ENCODE measurements at places on chromosomes 2 and 18. TPM values are rescaled to one million over a fixed set of nuclear protein-coding genes. Genes with fewer than 3 reads are reported as not detected.

The EIF2AK2 gene
- 26.5 TPM for total RNA-seq

The FSHR gene
- 0.21 TPM for total RNA-seq

DNA sequence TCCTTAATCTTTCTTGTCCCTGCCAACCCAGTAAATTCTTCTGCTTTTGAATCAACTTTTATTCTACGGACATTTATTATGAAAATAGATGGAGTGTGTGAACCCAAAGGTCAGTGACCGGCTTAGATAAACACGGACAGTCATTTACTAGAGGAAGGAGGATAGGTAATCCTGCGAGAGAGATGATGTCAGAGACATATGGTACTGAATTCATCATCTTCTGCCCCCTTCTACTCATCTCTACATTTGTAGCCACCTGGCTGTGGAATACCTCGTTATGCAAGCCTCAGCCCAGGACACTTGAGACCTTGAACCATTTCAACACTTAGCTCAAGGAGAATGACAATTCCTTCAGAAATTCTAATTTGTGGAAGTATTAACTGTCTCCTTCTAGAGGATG is 443.6 kb downstream of the TDRD15 start:
- no peak overlapping the region for H3K27ac ChIP-seq
- no peaks in the 10 kb centered on the region for H3K4me1 ChIP-seq
- DNase-seq: no peak
- H3K27me3 ChIP-seq: no peaks in the 10 kb centered on the region
- H3K36me3 ChIP-seq: no peaks in the 10 kb centered on the region
- H3K4me3 ChIP-seq: no peak overlapping the region

DNA sequence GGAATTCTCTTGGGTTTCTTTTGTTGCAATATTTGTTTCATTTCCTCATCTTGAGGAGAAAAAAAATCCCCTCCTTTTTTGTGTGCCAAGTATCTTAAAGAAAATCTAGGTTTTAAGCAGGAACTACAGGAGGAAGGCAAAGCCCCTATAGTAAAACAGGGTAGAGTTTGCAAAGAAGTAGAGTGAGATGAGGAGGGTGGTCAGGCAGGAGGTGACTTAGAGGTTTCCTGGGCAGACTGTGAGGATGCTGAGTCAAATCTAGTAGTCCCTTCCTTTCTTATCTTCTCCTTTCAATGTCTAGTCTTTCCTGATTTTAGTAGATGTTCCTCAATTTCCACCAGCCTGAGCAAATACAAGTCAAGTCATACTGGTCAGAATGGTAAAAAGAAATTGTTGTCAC is 222.5 kb downstream of the PMAIP1 start:
- H3K4me1 ChIP-seq: no peaks in the 10 kb centered on the region
- H3K36me3 ChIP-seq: no peaks in the 10 kb centered on the region
- no peak overlapping the region for H3K4me3 ChIP-seq
- no peak for DNase-seq
- H3K27me3 ChIP-seq: no peaks in the 10 kb centered on the region

The STPG4 gene
- not detected for total RNA-seq

The RTN4 gene
- 134 TPM for total RNA-seq

- no peak overlapping the region for H3K4me3 ChIP-seq
- H3K36me3 ChIP-seq: no peaks in the 10 kb centered on the region
- peaks cover 3% of the 10 kb centered on the region for H3K4me1 ChIP-seq
These were observed 42.2 kb downstream of the KANSL1L start for GRCh38 chr2:210128961-210129360.

- H3K27ac ChIP-seq: no peak overlapping the region
- DNase-seq: no peak
- H3K36me3 ChIP-seq: no peaks in the 10 kb centered on the region
- H3K4me1 ChIP-seq: no peaks in the 10 kb centered on the region
- H3K4me3 ChIP-seq: no peak overlapping the region
These were observed 666.5 kb downstream of the DCDC2C start for GRCh38 chr2:4369826-4370419.

The KIF3C gene
- 4.1 TPM for total RNA-seq

The RAX gene
- not detected for total RNA-seq

The FBXO48 gene
- total RNA-seq: 0.98 TPM

The GNAL gene
- total RNA-seq: 1.8 TPM

DNA sequence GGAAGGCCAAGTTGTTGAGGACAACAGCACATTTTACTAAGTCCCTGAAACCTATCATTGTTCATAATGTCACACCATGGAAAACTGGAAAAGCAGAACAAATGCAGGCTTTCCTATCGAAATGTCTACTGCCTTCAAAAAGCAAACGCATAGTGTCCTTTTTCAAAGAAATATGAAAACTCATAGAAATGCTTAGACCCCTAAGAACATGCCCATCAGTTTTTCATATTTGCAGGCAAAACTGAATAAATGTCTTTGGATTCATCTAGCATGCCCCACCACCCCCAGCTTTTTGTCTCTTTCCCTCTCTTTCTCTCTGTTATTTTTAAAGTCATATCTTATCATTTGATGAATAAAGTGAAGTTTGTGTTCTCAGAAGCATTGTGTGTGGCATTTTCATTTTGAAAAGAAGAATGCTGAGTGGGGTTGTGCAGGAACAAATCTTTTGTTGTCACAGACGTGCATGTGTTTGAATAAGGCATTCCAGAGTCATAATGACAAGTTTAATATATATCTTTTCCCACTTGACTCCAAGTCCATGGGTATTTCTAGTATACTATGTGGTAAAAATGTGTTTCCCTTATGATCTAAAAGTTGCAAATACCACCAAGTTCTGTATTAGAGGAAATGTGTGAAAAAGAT is 2180.0 kb upstream of the PIK3C3 start:
- no peak for DNase-seq
- H3K27ac ChIP-seq: no peak overlapping the region
- no peak overlapping the region for H3K4me3 ChIP-seq
- no peaks in the 10 kb centered on the region for H3K36me3 ChIP-seq
- no peaks in the 10 kb centered on the region for H3K27me3 ChIP-seq
- no peaks in the 10 kb centered on the region for H3K4me1 ChIP-seq

- H3K36me3 ChIP-seq: no peaks in the 10 kb centered on the region
- no peak overlapping the region for H3K27ac ChIP-seq
- peaks cover 4% of the 10 kb centered on the region for H3K27me3 ChIP-seq
- H3K4me3 ChIP-seq: no peak overlapping the region
These were observed 232.5 kb downstream of the MYT1L start for GRCh38 chr2:2098458-2099167.

The ASPRV1 gene
- total RNA-seq: 0.57 TPM

The OXER1 gene
- total RNA-seq: 0.30 TPM

GRCh38 chr2:221524158-221524557 is 47.9 kb downstream of the EPHA4 start:
- no peak for DNase-seq
- no peak overlapping the region for H3K27ac ChIP-seq
- H3K36me3 ChIP-seq: no peaks in the 10 kb centered on the region
- H3K4me3 ChIP-seq: no peak overlapping the region
- no peaks in the 10 kb centered on the region for H3K27me3 ChIP-seq

- H3K36me3 ChIP-seq: no peaks in the 10 kb centered on the region
- DNase-seq: no peak
- no peak overlapping the region for H3K4me3 ChIP-seq
- H3K27me3 ChIP-seq: no peaks in the 10 kb centered on the region
These were observed 599.9 kb downstream of the TMEM182 start for GRCh38 chr2:103361712-103362111.

The RHOB gene
- 167 TPM for total RNA-seq

The CHST9 gene
- 3.3 TPM for total RNA-seq

The ALPP gene
- total RNA-seq: not detected

DNA sequence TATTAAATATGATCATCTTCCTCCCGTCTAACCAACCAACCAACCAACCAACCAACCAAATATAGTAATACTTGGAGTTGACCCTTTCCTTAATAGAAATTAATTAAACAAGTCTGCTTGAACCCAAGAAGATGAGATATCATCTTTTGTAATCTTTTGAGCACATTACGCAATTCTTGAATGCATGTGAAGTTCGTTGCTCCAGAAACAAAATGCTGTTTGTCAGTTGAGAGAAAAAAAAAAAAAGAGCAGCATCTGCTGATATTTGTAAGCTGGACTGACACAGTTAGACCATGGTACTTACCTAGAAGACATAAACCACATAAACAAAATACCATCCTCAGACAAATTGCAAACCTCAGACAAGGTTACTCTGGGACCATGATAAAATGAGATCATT is 9.2 kb upstream of the SERPINB2 start:
- H3K4me1 ChIP-seq: no peaks in the 10 kb centered on the region
- DNase-seq: no peak
- H3K4me3 ChIP-seq: no peak overlapping the region
- no peaks in the 10 kb centered on the region for H3K36me3 ChIP-seq
- no peaks in the 10 kb centered on the region for H3K27me3 ChIP-seq
- H3K27ac ChIP-seq: no peak overlapping the region

DNA sequence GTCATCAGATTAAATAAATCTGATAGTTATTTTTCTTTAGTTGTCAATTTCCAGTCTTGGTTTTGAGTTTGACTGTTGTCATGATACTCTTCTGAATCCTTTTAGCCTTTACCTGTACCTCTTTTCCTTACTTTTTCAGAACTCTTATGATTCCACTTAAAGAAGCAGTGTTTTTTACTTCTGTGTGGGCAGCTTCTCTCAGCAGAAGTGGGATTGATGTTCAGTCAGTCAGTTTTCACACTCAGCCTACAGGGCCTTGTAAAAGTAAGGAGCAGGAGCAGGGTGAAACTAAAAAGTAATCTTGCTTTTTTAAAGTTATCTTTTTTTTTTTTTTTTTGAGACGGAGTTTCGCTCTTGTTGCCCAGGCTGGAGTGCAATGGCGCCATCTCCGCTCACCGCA is 75.1 kb downstream of the HAUS1 start:
- peaks cover 61% of the 10 kb centered on the region for H3K4me1 ChIP-seq
- no peak for DNase-seq
- no peak overlapping the region for H3K27ac ChIP-seq

The CTAGE1 gene
- 0.07 TPM for total RNA-seq

The TUBB8B gene
- total RNA-seq: not detected

GRCh38 chr2:136990316-136990715 is 225.0 kb downstream of the THSD7B start:
- no peaks in the 10 kb centered on the region for H3K36me3 ChIP-seq
- H3K27ac ChIP-seq: no peak overlapping the region
- peaks cover 4% of the 10 kb centered on the region for H3K27me3 ChIP-seq
- no peak overlapping the region for H3K4me3 ChIP-seq

The EFEMP1 gene
- 29.1 TPM for total RNA-seq

GRCh38 chr2:99911736-99912135 is 230.7 kb downstream of the AFF3 start:
- no peaks in the 10 kb centered on the region for H3K27me3 ChIP-seq
- H3K27ac ChIP-seq: no peak overlapping the region
- no peak overlapping the region for H3K4me3 ChIP-seq
- no peaks in the 10 kb centered on the region for H3K36me3 ChIP-seq

DNA sequence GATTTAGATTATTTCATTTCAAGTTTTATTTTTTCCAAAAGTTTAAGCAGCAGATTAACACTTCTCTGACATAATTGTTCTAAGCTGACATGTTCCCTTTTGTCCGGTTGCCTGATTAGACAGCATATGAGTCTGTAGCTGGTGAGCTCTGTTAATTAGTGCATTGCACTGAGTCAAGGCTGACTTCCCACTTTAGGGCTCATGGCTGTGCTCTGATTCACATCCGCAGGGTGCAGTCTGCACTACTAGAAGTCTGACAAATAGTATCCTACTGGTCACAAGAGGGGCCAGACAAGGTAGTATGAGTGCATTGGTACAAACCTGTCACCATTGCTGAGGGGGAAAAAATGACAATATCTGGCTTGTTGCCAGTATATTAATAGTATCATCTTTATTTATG is 443.9 kb upstream of the ZNF804A start:
- H3K4me3 ChIP-seq: no peak overlapping the region
- no peak for DNase-seq
- H3K4me1 ChIP-seq: no peaks in the 10 kb centered on the region
- H3K27ac ChIP-seq: no peak overlapping the region

DNA sequence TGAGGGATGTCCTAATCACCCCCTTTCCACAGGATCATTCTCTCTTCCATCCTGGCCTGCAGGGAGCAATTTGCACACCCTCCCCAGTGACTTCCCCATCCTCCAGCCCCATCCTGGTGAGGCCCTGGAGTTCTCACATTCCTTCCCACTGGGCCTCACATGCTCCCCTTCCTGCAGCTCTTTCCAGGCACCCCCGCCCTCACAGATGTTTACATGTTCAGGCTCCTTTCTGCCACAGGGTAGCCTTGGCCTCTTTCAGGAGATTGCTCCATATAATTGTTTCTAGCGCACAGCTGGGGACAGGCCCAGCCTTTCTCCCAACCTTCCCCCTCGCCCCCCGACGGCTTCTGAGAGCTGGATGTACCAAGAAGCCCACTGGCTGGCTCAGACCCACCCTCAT is 288.4 kb upstream of the TRIB2 start:
- no peak for DNase-seq
- H3K4me1 ChIP-seq: no peaks in the 10 kb centered on the region
- H3K36me3 ChIP-seq: no peaks in the 10 kb centered on the region
- no peaks in the 10 kb centered on the region for H3K27me3 ChIP-seq
- no peak overlapping the region for H3K27ac ChIP-seq
- H3K4me3 ChIP-seq: no peak overlapping the region

- H3K27ac ChIP-seq: no peak overlapping the region
- no peaks in the 10 kb centered on the region for H3K27me3 ChIP-seq
- no peak overlapping the region for H3K4me3 ChIP-seq
These were observed 1102.6 kb upstream of the PIK3C3 start for GRCh38 chr18:40852406-40852805.

DNA sequence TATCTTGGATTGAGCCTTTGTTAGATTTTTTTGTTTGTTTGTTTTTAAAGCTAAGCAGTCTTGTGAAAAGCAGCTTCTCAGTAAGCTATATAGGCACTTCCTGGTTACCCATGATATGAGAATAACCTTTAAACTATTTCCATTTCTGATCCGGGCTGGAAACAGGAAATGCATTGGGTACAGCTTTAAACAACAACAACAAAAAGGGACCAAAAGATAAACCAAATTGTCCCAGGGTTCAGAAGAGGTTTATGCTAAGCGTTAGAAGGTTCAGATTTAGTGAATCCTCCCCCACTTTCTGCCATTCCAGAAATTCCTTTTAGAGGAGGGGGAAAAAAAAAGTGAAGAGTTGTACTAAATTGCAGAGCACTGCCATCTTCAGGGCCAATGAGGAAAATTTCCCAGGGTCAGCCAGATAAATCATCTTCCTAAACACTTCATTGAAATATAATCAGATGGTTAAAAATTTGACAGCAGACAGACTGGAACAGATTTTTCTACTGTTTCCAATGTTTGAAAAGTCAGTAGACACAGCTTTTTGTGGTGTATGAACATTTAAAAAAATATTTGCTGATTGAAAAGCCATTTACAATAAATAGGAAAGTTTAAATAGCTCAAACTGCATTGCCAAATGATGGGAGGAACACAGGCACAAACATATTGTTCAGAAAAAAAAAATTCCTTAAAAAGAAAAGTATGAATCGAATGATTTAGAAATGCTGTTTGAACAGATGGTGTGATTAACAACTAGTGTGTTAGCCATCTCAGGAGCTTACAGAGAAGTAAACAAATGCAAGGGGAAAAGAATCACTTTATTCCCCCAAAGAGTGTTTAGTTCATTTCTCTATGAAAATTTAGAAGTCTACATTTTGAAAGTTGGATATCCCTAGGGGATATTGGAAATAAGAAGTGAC is 189.9 kb upstream of the TANK start:
- H3K27ac ChIP-seq: peak overlapping the region; percentile 75
- no peak overlapping the region for H3K4me3 ChIP-seq
- no peaks in the 10 kb centered on the region for H3K36me3 ChIP-seq
- H3K4me1 ChIP-seq: no peaks in the 10 kb centered on the region
- H3K27me3 ChIP-seq: no peaks in the 10 kb centered on the region
- DNase-seq: peak; percentile 57

The SERPINB3 gene
- not detected for total RNA-seq
